ENCODE measurements at places on chromosomes 2 and 18. TPM values are rescaled to one million over a fixed set of nuclear protein-coding genes. Genes with fewer than 3 reads are reported as not detected.

AQP12A gene
- total RNA-seq: not detected

MROH2A gene
- total RNA-seq: not detected

PROC gene
- not detected for total RNA-seq

ARHGEF33 gene
- 0.35 TPM for total RNA-seq

PLCD4 gene
- 1.0 TPM for total RNA-seq

SPHKAP gene
- total RNA-seq: not detected

ASB18 gene
- total RNA-seq: not detected

CRYBA2 gene
- total RNA-seq: not detected

SOWAHC gene
- total RNA-seq: 14.7 TPM

PTPRM gene
- 133 TPM for total RNA-seq

BBS5 gene
- total RNA-seq: 10.3 TPM

SCN1A gene
- total RNA-seq: not detected

SP9 gene
- not detected for total RNA-seq

CCNYL1 gene
- 24.4 TPM for total RNA-seq

EHD3 gene
- 2.4 TPM for total RNA-seq

- no peak for DNase-seq
Measured at GRCh38 chr2:86081724-86082123, 24.0 kb downstream of the POLR1A start.

DNA sequence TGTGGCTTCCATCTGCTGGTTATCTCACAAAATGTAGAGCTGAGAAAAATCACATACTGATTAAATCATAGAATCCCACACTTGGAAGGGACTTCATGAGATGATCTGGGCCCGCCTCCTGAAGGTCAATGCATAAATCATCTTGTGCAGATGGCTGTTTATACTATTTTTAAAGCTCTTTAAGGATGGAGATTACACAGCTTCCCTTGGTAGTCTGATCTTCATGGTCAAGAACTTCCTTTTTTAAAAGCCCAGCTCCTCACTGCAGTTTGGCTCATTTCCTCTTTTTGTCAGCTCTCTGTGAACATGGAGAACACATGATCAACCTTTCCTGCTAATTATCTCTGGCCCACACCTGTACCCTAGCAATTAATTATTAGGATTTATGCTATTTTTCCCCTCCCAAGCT is 25.9 kb downstream of the GCG start:
- no peak for DNase-seq

GRCh38 chr18:68150961-68151360 is 563.9 kb downstream of the TMX3 start:
- no peak for DNase-seq

- DNase-seq: no peak
Measured at GRCh38 chr2:196546151-196546919, 93.2 kb upstream of the CCDC150 start.

- DNase-seq: no peak
Measured at GRCh38 chr2:18425210-18425703, 135.2 kb downstream of the RDH14 start.

DNA sequence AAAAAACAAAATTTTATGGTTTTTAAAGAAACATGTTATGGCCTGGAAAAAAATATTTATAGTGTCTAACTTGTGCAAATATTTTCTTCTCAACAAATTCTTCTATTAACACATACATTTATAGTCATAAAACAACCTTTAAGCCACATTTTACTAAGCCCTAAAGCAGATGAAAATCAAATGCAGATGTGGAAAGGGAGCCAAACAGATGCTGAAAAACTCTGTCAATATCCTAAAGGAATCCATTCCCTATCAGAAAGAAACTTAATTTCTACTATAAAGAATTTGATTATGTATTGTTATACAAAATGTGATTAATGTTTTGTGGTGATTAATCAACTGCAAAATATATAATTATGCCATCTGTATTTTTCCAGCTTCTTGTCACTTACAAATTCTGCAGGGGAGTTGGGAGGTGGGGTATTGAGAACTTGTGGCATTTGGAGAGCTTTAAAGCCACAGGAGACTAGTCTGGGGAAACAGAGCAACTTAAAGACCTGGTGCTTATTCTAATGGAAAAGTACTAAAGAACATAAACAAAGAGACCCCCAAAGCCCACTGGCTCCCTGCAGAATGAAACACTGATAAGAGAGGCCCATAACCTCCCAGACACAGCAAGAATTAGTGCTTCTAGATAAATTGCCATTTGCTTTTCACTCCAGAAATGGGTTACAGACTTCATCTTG is 1721.0 kb upstream of the PIK3C3 start:
- no peak for DNase-seq

GRCh38 chr2:62382757-62383156 is 123.2 kb downstream of the TMEM17 start:
- DNase-seq: no peak

DNA sequence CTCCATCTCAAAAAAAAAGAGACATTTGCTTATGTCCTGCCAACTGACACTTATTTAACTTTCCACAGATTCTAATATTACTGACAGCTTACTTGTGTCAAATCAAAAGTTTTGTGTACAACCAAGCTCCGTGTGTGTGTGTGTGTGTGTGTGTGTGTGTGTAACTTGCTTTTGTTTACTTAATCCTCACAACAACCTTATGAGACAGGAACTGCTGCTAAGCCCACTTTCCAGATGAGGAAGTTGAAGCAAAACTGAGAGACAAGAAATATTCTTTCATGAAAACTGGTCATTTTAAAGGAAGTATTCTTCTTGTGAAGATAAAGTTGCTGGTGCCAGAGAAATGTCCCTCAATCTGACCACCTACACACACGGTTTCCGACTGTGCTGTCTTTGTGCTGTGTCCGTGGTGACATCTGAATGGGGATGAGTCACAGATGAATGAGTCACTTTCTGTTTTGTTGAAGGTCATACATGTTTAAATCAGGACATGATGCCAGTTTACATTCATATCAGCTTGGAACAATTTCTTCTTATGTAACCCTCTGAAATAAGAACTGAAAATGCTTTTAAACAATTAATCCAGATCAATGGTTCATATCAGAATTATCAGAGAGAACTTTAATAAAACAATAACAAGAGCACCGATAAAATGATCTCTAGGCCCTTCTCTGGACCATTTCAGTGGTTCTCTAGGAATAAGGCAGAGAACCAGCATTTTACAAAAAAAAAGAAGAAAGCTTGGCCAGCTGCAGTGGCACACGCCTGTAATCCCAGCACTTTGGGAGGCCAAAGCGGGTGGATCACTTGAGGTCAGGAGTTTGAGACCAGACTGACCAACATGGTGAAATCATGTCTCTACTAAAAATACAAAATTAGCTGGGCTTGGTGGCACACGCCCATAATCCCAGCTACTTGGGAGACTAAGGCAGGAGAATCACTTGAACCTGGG is 95.5 kb downstream of the THNSL2 start:
- no peak for DNase-seq

- no peak for DNase-seq
Measured at GRCh38 chr18:47788621-47789020, 141.8 kb downstream of the SMAD2 start.

DNA sequence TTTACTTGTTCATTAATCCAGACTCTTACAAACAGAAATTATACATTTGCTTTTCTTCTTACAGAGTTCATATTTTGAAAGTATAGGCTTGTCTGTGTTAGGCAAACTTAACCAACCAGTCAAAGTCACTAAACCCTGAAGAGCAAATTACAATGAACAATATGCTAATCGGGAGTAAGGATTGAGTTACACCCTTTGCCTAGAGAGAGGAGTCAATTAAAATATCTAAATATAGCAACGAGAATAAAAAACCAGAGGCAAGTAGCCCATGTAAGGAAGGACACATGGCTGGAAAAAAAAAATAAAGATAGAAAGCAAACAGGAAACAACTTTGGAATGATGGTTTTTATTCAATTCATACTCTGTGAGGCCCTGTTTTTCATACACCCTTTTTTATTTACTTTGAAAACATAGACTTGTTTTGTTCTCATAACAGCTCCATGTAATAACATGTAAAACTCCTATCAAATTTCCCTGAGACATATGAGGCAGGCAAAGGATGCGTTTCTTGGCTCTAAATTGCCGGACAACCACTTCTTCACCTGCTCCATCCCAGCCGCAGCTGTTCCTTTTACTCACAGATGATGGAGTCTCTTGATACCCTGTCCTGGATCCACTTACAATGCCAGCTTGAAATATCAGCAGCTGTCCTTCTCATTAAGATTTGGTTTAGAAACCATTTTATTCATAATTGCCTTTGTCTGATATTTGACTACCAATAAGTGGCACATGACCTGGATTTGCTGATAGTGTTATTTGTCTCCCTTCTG is 767.7 kb upstream of the GCFC2 start:
- DNase-seq: no peak

DNA sequence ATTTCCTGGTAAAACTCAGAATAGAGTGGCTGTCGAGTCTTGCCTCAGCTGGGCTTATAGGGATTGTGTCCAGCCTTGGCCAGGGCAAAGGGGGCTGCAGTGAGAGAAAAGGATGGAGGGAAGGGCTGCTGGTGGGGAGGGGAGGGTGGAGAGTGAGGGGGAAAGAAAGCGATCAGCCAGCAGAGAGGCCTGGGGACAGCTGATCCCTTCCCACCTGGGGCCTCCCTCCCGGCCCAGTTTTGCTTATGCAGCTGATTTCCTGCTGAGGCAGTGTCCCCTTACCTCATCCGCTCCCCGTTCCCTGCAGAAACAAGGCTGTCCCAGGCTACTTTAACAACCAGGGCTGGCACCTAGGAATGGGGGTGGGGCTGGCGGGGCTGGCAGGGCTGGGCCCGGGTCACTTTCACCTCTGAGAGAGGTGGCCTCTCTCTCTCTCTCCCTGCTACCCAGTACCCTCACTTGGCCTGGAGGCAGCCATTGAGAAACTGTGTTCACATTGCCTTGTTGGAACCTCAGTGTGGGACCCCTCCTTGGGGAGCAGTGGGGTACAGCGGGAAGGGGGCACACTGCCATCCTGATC is 12.2 kb upstream of the GMPPA start:
- no peak for DNase-seq

DNA sequence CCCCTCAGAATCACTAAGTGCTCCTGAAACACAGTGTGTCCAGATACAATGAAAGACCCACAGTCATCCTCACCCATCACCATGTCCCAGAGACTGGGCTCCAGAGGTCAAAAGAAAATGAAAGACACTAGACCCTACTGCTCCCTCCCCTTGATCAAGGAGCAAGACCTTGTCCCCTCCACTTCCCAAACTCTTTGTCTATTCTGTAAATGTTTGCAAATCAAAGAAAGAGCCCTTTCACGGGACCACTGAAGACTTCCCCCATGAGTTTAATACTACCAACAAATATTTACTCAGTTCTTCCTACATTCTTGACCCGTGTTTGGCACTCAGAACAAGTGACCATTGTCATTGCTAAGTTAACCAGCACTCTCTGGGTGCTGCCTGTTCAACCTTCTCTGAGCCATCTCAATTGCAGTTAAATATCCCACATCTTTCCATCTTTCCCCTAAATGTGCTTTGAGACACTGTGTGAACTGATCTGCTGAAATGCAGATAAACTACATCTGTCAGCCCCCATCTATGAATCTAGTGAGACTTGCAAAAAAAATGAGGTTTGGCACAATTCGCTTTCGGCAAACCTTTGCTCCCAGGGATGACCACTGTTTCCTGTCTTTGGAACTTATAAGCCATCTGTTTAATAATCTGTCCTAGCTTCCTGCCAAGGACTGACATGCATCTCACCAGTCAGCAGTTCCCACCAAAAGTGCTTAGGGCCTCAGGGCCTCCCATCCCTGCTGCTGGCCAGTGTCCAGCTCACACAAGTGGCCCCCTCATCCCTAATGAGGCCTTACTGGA is 170.3 kb downstream of the GFPT1 start:
- no peak for DNase-seq

DNA sequence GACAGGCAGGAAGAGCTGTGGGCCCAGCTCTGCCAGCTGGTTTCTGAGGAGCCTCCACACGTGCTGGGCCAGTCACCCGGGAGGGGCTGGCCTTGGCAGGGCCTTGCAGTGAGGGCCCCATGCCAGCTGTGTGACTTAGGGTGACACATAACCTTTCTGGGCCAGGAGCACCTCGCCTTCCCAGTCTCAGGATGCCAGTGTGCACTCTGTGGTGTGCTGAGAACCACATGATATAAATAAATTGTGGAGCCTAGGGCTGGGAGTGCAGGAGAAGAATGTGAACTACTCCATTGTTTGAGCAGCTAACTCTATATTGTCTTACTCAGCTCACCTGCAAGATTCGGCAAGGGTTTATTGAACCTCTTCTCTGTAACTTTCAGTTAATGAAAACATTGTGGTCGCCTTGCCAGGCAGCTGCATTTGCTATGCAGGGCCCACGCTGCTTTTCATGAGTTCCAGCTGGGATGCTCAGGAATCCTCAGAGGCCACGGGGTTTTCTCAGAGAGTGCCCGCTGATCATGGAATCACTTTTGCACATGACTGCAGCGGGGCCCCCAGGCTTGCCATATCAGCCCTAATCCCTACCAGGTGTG is 222.3 kb downstream of the SH3RF3 start:
- peak; percentile 90 for DNase-seq

GRCh38 chr18:75343389-75343788 is 84.1 kb downstream of the SMIM21 start:
- DNase-seq: no peak

Data from mesenteric fat pad (tissue), 1 donor.